ENCODE measurements at places on chromosomes 3 and 15. TPM values are rescaled to one million over a fixed set of nuclear protein-coding genes. Genes with fewer than 3 reads are reported as not detected.
A peak's percentile ranks its signal among the peaks of the same experiment; 100 is the strongest.

Gene NANOGP8
- total RNA-seq = not detected

Gene ZNF660
- 0.22 TPM for total RNA-seq

DNA sequence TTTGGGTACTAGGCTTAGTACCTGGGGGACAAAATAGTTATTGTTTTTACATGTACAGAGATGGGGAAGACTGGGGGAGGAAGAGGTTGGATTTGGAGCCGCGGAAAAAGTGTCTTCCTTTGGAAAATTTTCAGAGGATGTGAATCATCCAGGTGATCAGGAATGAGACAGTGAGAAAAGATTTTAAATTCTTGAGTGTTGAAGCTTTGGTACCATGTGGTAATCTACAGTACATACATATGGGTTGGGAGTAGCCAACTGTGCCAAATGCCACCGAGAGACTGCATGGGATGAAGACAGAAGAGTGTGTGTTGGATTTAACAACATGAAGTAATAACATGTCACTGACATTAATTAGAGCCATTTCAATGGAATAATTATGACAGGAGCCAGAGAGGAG lies 1238.2 kb downstream of the ROBO1 start:
- no peak for DNase-seq

DNA sequence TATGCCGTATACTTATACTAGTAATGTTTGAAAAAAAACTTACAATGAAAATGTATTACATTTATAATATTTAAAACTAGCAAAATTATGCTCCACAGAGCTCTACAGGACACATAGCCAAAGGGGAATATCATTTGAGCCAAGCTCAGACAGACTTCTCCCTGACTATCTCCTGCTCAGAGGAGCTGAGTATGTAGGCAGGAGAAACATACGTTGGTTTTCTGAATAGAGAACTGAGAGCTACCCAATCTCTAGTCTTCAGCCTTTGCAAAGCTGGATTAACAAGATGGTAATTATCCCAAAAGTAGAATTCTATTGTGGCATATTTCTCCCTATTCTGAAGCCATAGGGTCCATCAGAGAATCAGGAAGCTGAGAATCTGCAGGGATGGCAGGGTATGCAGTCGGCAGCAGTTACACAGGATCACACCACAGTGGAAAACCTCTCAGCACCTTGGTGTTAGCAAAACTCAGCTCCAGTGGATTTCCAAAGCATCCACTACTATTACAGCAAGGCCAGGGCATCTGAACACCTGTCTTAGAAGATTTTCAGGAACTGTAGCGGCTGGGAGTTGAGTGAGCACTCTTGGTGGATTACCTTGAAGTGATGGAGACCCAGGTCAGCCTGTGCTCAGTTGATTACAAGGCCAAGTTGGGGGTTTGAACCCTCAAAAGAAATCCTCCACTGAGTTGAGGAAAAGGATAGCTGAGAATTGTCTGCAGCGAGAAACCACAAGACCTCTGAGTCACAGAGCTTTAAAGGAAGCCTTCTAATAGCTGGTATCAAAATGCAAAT lies 30.1 kb downstream of the GPR15 start:
- peak; percentile 37 for DNase-seq

DNA sequence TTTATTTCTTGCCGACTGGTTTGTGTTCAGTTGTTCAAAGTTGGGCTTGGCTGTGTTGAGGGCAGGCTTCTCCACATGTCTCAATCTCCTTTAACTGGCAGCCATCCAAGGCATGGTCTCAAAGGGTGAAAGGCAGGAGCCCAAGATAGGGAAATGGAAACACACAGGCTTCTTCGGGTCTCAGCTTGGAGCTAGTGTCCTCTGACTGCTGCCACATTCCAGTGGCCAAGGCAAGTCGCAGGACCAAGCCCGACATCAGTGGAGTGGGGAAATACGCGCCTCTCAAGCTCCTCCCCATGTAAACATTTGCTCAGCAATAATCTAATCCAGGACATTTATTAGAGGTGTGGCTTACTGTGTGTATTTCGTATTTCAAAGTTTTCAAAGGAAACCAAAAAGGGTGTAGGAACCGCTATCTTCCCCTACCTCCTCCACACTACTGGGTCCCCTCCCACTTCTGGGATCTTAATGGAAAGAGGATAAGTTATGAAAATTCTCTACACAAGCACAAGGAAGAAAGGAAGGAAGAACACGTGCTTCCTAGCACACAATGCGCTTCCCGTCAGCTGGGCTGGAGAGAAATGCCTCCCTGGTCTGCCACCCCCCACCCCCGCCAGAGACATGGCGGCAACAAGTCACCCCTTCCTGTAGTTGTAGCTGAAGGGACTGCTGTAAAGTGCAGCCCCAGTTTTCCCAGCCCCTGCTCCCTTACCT lies 181.7 kb downstream of the FAM43A start:
- no peak for DNase-seq

DNA sequence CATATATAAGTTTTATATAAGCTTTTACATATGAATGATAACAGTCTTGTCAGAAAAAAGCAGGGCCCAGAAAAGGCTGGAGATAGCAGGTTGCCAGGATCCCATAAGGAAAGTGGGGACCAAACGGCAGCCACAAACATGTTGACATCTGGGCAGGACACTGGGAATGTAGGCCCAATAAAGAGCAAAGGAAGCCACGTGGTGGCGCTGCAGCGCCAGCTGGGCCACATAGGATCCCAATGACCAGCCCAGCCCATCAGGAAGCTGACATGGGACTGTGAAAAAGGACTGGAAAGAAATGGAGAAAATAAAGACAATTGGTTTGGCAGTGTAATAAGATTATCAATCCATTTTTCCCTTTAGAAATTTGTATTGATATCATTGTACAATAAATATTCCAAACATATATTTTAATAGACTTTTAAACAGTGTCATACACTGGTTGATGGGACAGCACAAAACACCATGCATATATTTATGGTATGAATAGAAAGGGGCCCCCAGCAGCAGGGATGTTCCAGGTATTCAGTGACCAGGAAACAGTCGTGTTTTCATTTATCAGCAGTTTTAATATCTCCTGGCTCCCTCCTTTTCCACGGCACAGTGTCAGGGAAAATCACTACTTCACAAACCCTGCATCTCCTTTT lies 89.0 kb upstream of the STRIT1 start:
- peak; percentile 19 for DNase-seq

DNA sequence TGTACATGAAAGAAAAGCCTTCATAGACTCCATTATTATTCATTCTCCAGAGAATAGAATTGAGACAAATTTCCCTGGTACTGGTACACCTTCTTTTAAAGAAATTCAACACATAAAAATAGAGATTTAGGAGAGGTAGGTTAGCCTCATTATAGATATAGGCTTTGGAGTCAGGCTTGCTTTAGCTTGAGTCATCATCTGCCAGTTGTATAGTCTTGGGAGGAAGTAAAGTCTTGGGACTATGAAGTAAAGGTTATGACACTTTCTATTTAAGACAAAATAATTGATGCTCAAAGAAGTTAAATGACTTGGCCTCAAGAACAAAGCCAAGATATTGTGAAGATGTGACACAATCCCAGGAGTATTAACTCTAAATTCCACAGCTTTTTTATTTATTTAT lies 4.3 kb downstream of the HRG start:
- DNase-seq = no peak

DNA sequence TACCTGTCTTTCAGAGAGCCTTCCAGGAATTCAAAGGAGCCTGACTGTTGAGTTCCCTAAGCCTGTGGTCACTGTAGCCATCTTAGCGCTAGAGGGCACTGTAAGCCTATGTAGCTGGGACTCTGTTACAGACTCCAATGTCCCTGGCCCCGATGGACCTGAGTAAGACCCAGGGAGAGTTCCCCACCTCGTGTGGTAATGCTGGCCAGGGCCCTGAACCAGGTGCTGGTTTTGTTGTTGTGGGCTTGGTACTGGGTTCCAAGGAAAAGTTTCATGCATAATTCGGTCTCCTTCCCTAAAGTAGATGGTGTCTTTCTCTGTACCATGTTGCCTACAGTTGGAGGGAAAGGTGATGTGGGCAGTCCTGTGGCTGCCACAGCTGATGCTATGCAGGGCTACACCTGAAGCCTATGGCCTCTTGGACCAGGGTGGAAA lies 32.4 kb downstream of the CDAN1 start:
- peak; percentile 81 for DNase-seq

DNA sequence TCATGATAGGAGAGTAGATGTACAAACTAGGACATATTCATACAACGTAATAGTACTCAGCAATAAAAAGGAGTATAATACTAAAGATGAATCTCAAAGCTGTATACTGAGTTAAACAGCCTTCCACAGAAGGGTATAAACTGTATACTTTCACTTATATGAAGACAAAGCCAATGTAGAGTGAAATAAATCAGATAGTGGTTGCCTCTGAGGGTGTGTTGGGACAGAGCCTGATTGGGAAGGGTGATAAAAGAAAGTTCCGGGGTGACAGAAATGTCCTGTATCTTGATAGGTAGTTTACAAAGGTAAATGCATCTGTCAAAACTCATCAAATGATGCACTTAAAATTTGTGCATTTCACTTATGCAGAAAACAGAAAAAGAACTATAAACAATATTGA lies 122.5 kb downstream of the ADAM10 start:
- no peak for DNase-seq

DNA sequence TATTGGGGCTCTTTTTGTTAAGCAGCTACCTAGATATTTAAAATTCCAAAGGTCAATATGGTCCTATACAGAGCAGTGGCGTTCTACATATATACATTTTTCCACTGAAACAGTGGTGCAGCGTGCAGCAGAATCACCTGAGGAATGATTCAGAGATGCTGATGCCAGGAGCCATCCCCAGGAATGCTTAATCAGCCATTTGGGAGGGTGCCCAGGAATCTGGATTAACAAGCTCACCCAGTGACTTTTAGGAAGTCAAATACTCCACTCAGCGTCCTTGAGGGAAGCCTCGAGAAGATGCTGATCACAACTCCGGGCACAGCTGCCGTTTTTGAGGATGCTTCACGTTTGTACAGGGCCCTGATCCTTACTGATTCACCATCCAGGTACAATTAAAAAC lies 82.6 kb upstream of the ARHGEF3 start:
- no peak for DNase-seq
